Endothelial cell of coronary artery (primary cell): ENCODE measurements at places on chromosomes 2 and 18. TPM values are rescaled to one million over a fixed set of nuclear protein-coding genes. Genes with fewer than 3 reads are reported as not detected.

The EHD3 gene
- total RNA-seq, result 3.5 and 5.9 TPM in 2 replicates

The NOTO gene
- total RNA-seq, result not detected in 2 replicates

The IDH1 gene
- total RNA-seq, result 68.9 and 83.4 TPM in 2 replicates

The TTC31 gene
- 6.8 and 9.5 TPM in 2 replicates for total RNA-seq

The SLC9A2 gene
- total RNA-seq, result under 0.01 TPM in 2 replicates

The CCDC102B gene
- total RNA-seq, result 2.5 and 2.9 TPM in 2 replicates
